Choroid plexus epithelial cell (primary cell): ENCODE measurements at places on chromosomes 11 and 22.

DNA sequence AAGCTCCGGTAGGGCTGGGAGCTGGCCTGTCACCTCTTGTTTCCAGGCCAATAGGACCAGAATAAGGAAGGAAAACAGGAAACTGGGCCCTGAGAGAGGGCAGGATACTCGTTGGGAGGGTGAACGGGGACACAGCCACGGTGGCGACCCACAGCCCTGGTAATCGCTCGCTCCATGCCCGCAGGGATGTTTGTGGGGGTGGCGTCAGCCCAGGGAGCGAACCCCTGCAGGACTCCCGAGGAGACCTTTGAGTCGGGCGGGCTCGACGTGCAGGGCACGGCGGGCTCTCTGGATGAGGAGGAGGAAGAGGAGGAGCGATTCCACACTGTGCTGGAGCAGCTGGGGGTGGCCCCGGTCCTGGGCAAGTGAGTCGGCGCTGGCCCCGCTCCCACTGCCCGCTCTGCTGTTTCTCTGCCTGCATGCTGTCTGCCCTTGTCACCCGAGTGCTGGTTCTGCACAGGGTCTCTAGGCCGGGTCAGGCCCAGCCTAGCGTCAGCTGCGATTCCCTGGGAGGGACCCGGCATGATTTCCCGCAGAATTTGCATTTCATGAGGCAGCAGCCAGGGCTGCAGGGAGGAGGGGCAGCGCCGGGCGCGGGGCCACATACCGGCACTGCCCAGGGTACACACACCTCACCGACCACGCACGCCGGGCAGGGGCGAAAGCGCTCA lies 1.6 kb downstream of the CRACR2B start:
- DNase-seq, result no peak

DNA sequence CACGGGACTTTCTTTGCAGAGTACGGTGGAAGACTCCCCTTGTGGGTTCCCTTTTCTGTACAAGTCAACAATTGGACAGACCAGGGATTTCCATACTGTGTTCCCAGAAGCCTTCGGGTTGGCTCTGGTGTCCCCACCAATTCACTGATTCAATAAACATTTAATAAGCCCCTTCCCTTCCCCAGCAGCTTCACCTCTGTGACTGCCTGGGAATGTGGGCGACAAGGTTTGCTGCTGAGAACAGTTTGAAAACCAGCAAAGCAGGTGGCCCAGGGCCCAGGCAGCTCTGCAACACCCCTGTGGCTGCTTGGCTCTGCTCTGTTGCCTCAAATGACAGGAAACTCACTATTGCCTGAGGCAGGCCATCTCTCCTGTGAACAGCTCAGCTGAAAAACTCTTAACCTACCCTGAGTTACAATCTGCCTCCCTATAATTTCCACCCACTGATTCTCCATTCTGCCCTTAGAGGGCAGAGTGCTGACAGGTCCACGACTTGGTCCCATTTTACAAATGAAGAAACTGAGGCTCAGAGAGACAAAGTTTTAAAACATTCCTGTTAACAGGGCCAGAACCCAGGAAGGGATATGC lies 10.4 kb downstream of the ADORA2A start:
- DNase-seq, result no peak

DNA sequence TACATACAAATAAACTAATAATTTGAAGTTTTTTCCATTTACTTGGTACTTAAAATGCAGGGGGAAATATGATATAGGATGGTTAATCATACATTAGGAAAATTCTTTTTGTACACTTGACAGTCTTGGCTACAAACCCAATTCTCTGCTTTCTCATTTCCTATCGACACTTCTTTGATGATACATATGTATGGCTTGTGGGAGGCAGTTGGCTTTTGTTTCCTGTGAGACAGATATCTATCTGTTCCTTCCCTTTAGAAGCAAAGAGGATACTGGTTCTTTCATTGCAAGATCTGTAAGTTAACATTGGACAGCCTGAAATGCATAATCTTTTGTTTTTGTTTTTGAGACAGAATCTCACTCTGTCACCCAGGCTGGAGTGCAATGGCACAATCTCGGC lies 47.9 kb upstream of the ADORA2A start:
- peak; percentile 30 for DNase-seq

DNA sequence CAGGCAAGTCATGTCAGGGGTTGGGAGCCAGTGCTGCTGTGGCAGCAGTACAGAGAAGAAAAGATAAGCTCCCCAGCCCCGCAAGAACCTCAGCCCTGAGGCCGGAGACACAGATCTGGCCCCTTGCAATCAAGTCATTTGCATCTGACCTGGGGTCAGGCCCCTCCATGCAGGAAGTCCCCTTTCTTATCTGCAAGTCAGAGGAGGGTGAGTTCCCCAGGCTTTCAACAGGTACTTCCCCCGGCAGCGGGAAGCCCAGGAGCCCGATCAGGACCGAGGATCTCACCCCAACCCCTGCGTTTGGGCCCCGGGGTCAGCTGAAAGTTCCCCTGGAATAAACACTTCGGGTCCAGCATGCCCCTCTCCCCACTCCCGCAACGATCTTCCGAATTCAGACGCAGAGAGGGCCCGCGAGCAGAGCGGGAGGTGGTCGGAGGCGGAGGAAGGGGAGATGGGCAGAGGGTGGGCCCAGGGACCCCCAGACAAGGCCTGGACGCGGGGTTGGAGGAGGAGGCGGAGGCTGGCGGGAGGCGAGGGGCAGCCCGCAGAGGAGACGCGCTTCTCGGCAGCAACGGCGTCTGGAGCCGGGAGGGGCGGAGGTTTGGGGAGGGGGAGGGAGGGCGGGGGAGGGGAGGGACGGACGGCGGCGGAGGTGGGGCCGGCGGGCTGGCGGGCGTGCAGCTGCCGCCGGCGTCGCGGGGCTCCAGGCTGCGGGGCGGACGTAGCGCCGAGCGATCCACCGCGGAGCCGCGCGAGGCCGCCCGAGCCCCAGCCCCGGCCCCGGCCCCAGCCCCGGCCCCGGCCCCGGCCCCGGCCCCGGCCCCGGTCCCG lies at the start of gene TSPAN18:
Gene TSPAN18, plus strand, starts transcription at position 680 of the 831 bp plus-strand sequence. CDS start 179,455 bp downstream, outside the sequence.
- DNase-seq, result no peak

DNA sequence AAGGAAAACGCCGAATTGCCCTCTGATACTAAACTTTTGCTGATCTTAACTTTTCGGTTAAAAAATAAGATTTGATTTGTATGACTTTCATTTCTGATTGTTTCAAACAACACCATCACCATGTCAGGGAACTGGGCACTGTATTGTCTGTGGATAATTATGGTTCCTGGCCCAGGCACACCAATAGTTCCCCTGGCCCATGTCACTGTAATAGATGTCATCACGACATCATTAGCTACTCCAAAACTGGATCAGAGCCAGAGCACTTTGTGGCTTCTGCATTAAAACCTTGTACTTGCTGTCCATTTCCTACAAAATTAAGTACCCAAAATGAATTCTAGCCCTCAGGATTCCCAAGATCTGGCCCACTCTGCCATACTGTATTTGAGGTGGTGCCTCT lies 119.5 kb upstream of the NARS2 start:
- no peak for DNase-seq

DNA sequence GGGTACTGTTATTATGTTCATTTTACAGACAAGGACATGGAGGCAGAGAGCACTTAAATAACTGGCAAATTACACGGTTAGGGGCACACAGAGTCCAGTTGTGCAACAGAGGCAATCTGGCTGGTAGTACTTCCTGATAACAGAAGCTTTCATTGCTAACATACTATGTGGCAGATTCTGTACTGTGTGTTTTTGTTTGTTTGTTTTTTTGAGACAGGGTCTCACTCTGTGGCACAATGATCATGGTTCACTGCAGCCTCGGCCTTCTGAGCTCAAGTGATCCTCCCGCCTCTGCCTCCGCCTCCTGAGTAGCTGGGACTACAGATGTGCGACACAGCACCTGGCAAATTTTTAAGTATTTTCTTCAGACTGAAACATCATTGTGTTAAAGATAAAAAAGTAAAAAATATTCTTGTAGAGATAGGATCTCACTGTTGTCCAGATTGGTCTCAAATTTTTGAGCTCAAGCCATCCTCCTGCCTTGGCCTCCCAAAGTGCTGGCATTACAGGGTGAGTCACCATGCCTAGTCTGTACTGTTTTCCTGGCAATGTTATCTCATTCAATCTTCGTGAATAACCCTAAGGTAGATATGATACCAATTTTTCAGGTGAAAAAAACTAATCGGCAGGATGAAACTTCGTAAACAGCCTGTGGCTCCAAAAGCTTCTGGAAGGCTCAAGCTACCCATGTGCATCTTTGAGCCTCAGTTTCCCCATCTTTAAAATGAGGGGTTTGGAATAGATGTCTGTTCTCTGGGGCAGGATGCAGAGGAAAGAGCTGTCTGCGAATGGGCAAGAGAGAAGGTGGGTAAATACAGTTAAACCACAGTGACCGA lies 921 bp upstream of the NUCB2 start:
- no peak for DNase-seq
